Amniotic stem cell (primary cell): ENCODE measurements at places on chromosomes 2 and 18.

DNA sequence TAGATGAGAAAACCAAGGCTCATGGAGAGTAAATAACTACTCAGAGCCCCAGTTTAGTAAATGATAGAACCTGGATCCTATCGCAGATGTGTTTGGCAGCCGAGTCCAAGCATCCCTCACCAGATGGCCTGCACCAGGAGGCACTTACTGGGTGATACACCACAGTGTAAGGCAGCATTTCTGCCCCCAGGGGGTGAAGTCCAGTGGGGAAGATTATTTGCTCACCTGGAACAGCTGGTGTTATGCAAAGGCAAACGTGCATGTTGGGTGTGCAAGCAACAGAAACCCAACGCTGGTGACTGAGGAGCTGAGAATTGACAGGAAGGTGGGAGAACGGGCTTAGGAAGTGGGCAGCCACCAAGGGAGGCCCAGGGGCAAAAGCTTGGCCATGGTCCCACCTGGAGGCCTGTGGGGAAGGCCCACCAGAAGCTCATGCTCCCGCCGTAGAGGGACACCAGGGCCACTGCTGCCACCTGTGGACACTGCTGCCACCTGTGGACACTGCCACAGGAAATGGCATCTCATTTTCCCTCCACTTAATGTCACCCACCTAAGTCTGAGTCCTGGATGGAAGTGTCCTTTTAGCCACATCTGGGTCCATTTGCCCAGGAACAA, 100.6 kb downstream of the TFCP2L1 start:
- no peak for DNase-seq

DNA sequence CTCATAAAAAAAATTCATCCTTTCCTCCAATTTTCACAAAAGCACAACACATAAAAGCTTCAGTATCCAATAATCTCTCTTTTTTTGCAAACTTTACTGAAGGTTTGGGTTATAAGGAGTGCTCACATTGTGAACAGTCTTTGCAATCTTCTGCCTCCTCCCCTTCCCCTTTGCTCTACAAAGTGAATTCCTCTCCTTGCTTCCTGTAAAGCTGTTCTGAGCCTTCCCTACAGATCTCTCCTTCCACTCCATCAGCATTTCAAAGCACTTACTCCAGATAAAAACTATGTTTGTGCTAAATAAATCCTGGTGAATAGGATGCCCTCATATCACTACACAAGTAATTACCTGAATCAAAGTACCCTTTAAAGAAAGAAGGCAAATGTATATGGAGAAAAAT, 4.6 kb upstream of the PDK1 start:
- DNase-seq = no peak

GRCh38 chr2:125172181-125172580, 1147.1 kb downstream of the CNTNAP5 start:
- DNase-seq = no peak

GRCh38 chr2:112889976-112890375, 21.0 kb upstream of the IL37 start:
- DNase-seq = no peak

DNA sequence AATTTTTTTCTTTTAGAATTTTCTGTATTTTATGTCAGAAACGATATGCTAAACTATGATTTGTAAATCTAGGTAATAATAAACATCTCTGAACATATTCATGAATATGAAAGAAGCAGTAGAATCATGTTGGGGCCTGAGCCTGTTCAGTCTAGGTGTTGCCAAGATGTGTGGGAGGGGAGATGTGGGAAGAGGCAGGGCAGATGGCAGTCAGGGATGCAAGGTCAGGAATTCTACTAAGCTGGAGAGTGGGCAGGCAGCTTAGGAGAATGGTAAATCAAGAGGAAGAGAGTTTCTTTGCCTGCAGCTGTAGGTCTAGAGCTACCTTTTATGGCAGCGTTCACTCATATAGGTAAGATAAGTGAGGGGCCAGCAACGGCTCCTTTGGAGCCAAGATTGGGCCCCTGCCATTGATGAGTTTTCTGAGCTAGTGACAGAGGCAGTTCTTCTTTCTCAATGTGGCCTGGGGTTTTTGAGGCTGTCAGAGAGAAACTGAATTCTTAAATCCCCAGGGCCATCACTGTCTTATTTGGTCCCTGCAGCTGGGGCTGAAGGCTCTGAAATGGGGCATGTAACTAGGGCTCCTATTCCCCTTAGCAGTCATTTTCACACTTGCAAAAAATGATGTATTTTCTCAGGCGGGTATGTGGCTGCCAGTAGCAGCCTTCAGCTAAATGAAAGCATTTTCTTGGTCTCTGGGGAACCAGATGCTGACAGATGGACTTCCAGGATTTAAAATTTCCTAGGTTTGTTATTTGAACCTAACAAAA, 232.8 kb downstream of the PIK3C3 start:
- no peak for DNase-seq

- DNase-seq = no peak
Measured at GRCh38 chr18:31581498-31582197, 10.0 kb upstream of the TTR start.

DNA sequence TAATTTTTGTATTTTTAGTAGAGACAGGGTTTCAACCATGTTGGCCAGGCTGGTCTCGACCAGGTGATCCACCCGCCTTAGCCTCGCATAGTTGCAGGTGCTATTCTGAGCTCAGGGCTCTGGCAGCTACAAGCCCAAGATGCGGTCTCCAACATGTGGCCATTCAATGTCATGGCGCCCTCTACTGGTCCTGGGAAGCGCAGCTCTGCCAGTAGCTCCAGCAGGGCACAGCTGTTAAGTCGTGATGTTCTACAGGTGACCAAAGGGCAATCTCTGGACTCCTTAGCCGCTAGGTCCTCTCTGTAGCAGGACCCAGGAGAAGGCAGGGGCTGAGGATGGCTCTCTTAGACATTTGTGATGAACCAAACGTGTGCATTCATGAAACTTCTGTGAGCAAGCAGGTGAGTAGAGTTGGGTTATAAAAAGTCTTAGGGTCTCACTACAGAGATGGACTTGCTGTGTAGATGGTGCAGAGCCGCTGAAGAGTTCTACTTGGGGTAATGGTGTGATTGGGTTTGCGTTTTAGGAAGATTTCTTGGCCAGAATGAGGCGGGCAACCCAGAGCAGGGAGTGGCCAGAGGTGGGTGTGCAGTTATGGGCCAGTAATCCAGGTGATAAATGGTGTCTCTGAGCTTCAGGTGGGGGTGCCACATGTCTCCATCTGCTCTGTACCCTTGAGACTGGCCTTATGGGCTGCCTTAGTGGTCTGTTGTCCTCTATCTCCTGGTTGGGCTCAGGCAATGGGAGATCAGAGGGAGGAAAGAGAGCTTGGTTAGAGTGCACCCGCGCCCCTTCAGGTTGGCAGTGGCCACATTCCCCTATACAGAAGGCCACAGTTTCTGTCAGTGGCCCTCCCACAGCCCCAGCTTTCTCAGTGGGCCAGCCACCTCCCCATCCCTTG, 31.0 kb downstream of the IL37 start:
- peak; percentile 47 for DNase-seq

DNA sequence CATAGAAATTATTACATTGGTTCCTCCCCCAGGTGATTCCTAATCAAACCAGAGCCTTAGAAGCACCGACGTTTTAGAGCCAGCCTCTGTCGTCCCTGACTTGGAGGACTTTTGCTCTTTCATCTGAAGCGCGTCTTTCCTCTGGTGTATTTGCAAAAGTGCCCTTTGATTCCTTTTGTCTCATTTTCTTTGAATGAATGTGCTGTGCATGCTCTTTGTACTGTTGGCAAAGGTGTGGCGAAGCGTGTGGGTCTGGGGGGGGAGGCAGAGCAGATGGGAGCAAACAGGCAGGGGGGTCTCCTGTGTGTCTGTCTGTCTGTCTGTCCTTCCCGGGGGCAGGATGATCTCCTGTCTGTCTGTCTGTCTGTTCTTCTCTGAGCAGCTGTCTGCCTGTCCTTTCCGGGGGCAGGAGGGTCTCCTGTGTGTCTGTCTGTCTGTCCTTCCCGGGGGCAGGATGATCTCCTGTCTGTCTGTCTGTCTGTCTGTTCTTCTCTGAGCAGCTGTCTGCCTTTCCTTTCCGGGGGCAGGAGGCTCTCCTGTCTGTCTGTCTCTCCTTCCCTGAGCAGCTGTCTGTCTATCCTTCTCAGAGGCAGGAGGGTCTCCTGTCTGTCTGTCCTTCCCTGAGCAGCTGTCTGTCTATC, 205.5 kb upstream of the MYT1L start:
- DNase-seq = no peak

DNA sequence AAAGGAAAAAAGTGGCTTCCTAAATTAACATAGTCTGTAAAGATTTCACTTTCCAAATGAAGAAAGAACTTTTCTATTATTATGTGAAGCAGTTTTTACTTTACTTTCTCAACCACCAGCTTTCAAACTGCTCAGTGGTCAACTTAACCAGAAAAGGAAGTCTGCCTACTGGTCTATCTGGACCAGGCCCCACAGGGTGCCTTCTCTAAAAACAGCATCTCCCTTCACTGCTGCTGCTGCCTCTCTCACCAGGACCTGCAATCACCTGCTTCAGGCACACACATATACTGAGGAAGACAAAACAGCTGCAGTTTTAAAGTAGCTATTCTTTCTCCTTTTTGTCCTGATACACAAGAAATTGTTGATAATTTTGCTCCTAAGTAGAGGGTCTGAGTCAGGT, 221.3 kb upstream of the DCC start:
- DNase-seq = no peak

DNA sequence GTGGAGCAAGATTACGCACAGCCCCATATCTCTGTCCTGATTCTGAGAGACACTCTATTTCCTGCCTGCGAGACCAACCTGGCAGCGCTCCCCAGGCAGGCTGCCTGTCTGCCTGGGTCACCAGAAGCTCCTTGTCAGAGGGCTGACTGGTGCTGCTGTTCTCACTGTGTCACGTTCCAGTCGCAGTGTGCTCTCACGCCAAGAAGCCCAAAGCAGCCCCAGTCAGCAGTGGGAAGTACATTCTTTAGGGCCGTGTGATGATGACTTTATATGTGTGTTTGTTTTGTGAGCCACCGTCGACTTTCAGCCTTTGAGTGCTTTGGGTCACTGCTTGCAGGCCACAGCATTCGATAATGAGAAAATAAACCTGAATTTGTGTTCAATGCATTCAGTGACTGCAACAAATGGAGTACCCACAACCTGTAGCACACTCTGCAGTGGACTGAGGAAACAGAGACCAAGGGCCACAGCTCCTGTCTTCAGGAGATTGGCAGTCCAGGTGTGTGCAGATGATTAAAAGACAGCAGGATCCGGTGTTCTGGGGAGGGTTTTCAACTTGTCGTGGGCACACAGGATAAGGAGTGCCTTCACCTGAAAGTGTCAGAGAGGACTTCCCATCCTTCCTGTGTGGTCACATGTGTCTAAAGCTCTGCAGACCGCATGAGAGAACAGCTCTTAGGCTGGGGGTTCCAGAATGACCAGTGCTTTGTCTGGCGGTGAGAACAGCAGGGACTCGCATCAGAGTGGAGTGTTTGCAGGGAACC, 4.8 kb downstream of the TNFRSF11A start:
- DNase-seq = no peak

DNA sequence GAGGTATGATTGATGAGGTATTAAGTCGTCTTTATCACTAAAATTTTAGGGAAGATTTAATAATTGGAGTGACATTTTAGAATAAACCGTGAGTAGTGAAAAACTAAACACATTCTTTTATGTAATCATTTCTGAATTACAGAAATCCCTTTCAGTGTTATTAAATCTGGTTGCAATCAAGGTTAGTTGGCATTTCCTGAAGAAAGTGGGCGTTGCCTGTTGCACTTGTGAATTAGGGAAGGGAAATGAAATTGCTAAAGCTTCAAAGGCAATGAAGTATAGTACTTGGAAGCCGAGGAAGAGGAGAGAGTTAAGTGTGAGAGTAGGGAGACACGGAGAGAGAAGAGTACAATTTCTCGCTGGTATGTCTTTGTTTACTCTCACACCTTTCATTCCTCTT, 274.5 kb downstream of the SLC8A1 start:
- no peak for DNase-seq

DNA sequence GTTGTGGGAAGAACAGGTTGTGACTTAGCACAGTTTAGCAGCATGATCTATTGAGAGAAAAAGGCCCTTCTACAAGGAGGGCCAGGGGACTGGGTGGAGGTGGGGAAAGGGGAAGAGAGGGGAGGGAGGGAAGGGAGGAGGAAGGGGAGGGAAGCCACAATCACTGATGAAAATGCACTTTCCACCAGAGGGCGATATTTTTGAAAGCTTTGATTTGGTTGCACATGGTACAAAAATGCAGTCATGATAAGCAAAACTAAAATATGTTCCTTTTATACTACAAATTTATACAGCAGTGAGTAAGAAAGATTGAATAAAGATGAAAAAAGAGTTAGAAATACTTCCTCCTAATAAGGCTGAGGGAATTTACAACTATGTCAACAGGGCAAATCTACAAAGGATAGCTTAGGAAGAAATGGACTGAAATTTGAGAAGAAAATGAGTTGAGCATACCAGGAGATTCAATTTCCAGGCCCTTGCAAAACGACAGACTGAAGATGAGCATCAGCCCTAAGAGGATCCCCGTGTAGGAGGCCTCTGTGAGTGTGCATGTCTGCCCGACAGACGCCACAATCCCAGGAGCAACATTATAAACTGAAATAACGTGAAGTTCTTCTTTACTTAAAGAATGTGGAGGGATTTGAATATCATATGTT, 17.2 kb downstream of the SH3YL1 start:
- peak; percentile 57 for DNase-seq

DNA sequence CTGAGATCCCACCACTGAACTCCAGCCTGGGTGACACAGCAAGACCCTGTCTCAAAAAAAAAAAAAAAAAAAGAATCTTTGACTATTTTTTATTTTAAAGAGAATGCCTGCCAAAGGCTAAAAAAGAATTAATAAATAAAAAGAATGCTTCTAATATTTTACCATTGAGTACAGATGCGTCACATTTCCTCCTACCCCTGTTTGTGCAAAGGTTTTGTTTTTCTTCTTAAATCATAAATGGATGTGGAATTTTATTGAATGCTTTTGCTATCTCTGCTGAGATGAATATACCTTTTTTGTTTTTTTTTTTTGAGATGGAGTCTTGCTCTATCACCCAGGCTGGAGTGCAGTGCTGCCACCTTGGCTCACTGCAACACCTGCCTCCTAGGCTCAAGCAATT, 22.8 kb downstream of the CYBRD1 start:
- no peak for DNase-seq

DNA sequence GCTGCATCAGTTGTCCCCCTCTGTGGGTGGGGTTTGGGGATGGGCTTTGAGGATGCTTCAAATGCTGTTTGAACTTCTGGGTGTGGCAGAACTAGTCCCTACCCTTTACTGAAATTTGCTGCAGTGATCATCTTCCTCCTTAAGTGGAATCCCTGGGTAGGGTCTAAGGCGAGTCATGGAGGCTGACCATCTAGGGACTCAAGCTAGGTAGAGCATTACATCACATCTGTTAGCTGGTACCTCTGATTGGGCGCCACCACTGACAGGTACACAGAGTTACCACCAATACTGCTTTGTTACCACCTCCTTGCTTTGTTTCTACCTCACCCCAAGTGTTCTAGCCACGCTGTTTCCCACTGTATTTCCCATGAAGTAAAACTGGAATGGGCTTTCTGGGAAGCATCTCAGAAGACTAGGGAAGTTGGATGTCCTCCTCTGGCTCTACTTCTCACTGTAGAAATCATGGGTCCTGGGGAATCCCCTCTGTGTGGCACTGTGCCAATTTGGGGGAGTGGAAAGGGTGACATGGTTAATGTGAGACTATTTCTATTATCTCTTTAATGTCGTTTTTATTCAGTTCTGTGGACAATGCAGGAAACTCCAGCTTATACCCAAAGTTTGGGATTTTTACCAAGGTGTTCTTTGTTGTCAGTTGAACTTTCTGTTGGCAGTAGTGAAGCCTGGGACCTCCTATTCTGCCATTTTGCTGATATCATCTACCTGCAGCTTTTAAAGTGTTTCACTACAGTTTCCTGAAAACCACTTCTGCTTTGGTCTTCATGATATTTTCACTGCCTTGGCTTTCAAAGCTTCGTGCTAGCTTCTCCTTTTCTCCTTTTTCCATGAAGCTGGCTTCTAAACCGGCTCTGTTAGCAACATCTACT, 14.5 kb upstream of the SULT1C4 start:
- no peak for DNase-seq

- no peak for DNase-seq
Measured at GRCh38 chr18:63613420-63613819, 26.3 kb downstream of the SERPINB13 start.
